ENCODE measurements at places on chromosomes 6 and 20.

DNA sequence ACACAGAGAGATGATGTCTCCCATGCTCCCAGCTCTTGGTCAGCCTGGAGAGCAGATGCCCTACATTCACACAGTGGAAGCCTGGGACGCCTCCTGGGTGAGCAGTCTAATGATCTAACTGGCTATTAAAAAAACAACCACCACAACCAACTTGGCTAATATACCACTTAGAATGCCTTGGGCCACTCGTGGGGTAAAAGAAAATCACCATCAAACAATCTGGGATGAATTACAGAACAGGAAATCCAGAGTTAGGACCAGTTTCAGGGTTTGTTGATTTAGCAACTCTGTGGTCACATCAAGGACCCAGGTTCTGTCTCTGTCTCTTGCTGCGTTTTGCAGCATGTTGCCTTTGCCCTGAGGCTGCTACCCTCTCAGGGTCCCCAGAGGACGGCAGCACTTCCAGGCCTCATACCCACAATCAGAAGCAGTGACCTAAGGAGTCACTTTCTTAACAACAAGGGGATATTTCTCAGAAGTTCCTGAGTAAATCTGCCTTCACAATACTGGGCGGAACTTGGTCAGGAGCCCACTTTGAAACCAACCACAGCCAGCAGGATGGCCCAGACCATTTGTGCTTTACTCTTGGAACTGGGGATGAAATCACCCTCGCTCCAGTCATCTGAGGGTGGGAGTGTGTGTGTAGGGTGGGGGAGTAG lies 118.7 kb downstream of the CLIC5 start:
- no peak for DNase-seq

GRCh38 chr6:100339574-100340255 lies 125.0 kb downstream of the SIM1 start:
- DNase-seq = no peak

DNA sequence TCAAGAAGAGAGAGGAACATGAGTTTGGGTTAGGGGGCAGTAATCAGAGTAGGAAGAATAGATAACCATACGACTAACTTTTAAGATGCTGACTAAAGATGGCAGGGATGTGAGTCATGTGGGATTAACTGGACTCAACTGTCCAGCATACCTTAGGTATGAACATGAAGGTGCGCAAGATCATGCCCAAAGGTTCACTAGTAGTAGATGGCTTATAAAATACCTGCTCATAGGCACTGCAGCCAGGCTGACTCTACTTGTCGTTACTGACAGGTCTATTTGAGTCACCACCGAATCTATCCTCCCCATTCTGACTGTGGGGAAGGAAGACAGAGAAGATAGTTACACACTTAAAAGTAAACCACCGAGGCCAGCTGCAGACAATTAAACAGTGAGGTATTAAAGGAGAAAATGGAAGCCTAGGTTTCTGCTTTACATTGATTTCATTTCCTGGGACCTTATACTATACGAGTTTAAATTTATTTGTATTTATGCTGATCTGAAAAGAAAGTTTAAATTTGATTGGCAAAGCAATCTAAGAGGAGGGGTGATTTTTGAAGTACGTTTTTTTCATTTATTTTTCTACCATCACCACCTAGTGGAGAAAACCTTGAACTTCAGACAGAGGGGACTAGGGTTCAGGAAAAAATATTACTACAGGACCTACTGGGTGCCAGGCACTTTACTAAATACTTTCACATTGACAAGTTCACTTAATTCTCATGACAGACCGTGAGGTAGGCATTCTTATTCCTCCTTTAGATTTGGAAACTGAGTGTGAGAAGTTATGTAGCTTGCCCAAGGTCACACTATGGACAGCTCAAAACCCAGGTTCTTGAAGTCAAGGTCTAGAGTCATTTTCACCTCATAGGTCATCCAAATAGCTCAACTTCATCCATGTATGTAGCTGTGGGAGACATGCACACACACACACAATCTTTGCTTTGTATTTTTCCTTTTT lies 4.0 kb upstream of the WRNIP1 start:
- peak; percentile 36 for DNase-seq

DNA sequence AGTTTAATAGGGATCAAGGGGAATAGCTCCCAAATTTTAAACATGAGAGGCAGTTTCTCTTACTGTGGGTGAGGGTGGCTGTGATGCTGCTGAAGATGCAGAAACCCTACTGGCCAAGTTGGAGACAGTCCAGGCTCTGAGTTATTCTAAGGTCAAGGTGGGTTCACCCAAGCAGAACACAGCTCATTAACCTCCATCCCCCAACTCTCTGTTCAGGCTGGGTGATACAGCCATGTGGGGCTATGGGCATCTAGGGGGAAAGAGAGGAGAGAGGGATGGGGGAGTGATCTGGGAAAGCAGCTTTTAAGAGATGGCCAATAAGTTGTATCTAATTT lies 18.9 kb upstream of the TRAM2 start:
- DNase-seq = no peak
